Activated CD8-positive, alpha-beta memory T cell treated with anti-CD3 and anti-CD28 coated beads for 4 hours (primary cell): ENCODE measurements at places on chromosomes 1 and 21.

DNA sequence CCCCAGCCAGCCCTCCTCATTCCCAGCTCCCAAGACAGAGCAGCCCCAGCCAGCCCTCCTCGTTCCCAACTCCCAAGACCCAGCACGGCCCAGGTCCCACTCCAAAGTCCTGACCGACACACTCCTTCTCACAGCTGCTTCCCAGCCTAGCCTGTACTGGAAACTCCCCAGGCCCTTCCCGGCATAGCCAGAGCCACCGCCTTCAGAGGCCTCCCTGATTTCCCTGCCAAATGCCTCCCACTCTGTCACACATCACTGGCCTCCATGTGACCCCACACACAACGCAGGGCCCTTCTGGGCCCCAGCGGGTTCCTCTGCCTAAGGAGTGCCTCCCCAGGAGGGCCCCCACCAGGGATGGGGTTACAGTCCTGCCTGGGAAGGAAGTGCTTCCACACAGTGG is 2.8 kb downstream of the UBE2J2 start:
- DNase-seq = no peak

DNA sequence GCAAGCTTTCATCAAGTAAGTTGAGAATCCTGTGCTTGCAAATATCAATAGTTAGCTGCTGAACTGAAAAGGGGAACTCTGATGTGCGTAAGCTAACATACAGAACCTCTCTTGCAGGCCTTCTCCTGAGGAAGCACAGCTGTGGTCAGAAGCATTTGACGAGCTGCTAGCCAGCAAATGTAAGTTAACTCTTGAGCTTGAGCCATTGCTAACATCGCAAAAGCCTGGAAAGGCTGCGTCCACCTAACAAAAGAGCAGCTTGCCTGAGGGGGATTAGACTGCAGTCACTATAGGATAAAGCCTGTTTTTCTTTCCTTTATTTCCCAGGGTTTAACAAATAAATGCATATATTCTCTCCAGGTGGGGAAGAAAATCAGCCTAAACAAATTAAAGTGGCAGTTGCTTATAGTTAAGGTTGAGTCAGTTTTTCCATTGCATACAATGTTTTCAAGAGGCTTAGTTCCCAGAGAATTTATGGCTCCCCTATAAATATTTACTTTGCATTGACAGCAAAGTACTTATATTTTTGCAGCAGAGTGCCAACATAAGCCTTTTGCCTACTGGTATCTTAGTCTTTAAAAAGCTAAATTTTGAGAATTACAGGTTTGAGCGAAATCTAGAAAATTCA is 1.5 kb downstream of the RGS2 start:
- no peak for DNase-seq

DNA sequence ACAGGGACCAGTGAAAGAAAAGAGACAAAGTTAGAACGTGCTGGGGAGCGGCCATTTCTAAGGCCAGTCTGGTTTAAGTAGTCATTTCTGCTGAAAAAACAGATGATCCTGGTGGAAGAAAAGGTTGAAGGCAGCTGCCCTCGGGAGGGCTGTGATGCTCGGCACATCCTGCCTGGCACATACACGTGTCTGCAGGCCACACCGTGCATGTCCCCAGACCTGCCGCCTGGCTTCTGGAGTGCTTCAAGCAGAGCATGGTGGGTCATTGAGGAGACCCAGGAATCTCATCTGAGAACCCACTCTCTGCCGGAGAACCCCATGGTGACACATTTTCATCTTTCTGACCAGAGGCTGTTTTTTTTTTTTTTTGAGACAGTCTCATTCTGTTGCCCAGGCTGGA is 32.4 kb downstream of the IFNAR1 start:
- no peak for DNase-seq

- DNase-seq = no peak
These were observed 133.0 kb downstream of the PTPN14 start for GRCh38 chr1:214418391-214418790.

GRCh38 chr1:37372302-37372701 is 102.1 kb upstream of the ZC3H12A start:
- DNase-seq = no peak

DNA sequence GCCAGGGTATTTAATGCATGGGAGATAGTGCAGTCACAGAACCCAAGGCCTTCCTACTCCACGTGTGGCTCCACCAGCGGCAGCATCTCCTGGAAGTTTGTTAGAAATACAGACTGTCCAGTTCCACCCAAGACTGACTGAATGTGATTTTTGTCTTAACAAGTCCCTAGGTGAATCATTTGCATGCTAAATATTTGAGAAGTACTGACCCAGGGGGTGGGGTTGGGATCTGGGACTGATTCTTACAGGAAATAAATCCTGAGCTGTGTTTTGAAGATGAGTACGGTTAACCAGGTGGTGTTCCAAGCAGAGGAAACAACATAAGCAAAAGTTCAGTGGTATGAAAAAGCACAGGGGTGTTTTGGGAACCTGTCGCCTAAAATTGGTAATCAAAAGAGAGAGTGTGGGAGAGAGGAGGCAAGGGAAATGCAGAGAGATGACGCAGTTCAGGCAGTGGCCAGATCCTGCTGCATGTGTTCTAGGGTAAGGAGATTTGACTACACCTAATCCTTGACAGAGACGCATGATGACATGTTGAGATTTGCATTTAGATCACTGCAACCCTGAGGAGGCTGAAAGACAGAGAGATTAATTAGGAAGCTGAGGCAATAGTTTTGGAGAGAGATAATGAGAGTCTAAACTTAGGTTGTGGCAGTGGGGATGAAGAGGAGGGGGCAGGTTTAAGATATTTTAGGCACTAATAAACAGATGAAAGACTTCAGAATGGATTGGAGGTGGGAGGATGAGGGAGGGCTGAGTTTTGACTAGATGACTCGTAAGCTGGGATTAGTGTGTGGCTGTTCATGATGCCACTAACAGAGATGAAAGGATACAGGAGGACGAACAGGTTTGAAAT is 3.7 kb upstream of the ZNF326 start:
- no peak for DNase-seq

DNA sequence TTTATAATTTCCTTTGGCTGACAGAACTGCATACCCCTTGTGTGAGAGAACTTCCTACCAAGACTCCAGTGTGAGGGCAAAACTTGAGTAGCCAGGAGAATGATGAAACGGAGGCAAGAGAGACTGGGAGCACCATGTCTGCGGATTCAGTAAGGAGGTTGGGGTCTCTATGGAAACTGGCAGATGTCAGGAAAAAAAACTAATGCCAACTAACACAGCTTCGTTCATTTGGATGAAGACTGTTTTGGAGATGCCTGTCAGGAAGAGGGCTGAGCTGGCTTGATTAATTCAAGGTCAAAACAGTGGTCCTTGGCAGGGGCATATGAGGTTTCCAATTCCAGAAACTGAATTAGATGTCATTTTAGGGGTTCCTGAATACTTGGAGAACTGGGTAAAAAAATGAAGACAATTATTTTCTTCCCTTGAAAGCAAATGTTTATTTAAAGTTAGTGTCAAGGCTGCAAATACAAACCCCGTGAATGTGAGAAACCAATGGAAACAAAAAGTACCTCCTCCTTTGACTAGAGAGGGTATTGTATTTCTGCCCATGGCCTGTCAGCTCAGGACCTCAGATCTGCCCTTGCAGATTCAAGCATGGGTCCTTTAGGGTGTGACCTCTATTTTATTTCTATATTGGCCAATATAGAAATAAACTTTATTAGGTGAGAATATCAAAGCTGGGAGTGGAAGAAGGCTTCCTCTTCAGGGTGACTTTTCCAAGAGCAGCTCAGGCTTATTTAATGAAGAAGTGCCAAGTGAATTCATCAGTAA is 110.5 kb downstream of the MAST2 start:
- DNase-seq = no peak

DNA sequence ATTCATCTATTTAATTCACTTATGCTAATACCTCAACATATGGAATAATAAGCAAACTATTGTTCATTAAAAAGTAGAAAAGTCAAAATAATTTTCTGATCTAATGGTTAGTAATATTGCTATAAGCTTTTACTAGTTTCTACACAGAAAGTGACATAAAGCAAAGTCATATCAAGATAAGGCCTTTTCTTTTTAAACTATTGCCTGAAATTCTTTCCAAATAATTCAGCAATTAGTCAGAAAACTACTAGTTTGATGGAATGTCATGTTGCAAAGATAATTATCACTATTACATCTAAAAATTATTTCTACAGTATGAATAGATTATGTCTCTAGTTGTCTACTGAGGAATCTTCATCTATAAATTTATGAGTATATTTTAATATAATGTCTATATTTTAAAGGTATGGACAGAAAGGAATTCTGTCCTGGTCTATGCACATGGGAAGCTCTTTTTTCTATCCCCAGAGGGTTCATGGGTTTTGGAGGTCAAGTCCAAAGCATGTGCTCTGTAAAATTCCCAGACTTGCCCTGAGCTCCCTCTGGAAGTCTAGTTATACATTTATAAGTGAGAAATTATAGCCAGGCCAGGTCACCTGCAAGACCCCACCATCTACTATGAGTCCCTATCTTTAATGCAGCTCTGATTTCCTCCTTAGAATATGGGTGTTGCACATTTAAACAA is 84.6 kb upstream of the DPYD start:
- no peak for DNase-seq

DNA sequence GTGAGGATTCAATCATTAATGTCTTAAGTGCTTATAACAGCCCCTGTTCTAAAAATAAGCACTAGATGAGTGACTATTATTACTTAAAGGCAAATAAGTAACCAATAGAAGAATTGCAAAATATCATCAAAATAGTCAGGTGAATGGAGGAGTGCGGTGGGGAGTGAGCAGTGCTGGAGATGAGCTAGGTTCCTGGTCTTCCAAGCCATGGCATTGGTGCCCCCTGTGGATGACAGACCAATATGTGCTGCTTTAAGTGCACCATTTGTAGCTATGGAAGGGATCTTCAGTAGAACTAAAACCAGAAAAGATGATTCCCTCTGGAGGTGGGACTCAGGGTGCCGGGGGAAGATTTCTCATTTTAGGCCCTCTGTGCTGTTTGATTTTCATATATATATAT is 46.1 kb upstream of the SLC30A1 start:
- DNase-seq = no peak

DNA sequence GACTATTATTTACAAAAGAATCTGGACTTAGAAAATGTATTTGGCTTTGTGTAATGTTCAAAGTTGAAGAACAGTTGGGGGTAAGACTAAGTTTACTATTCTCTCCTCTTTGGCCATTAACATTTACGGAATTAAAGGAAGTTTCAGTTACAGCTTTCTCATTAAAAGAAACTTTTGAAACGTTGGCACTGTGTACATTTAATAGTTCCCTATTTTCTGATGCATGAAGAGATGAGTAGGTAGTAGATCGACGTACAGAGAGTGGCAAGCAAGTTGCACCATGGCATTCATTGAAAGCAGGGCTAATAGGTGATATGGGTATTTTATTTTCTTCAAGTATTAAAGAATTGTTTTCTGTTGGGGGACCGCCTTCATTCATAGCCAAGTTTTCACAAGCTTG is 3.2 kb downstream of the ASPM start:
- no peak for DNase-seq

DNA sequence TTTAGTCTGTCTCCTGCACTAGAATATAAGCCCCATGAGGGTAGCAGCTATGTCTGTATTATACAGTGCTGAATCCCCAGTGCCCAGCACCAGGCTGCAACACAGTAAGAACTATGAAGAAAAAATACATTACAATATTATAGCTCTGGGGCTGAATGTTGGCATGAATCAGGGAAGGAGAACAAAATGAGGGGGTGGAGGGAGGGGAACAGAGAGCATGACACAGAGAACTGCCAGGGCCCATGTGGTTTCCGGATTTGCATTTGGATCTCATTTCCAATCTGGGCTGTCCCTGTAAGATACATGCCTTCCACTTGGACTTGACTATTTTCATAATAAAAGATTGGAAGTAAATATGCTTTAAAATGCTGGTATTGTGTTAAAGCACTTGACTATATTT is 35.8 kb downstream of the C1orf198 start:
- DNase-seq = no peak

- DNase-seq = peak; percentile 57
These were observed 64.6 kb downstream of the SIK1 start for GRCh38 chr21:43362321-43362791.

DNA sequence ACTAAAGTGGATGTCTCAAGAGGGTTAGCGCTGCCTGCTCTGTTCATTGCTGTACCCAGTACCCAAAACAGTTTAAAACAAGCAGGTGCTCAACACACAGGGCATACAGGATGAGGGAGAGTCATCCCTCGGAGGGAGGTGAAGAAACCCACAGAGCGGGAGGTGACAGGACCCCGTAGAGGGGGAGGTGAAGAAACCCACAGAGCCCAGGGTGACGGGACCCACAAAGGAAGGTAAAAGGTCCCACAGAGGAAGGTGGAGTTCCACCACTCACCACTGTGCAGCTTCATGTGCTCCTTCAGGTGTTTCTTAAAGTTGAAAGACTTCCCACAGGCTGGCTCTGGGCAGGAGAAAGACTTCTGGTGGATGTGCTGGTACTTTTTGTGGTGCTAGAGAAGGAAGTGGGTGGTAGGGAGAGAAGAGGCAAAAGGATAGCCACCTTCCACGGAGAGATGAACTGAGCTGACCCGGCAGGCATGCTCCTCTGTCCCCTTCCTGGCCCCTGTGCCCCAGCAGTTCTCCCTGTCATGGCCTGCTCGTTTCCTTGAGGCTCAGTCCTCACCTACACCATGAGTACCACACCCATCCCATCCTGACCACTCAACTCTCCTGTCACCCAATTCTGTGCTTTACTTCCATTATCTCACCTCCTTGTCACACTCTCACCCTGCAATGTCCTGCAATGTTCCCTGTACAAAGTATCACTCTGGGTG is 5.1 kb downstream of the ZNF692 start:
- DNase-seq = no peak

GRCh38 chr1:100786870-100787269 is 67.3 kb downstream of the VCAM1 start:
- DNase-seq = no peak

DNA sequence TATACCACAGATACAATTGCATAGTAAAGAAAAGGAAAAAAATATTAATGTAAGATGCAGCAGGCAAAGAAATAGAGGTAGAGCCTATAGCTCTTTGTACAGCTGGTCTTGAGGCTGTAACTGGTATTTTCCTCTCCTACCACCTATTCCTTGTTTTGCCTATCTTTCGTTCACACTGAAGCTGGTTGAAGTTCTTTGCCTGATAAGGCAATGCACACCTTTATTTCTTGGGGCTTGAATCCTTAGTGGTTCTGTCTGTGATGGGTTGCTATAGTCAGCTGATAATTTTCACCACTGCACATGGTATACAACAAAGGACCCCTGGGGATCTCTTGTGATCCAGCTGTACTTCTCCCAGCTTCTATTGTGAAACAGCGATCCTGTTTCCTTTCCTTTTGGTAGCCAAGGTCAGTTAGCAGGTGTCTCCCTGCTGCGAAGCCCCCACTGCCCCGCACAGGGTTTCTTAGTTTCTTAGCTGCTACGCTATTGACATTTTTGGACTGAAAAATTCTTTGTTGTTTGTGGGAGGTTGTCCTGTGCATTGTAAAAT is 9.9 kb upstream of the TSNAX start:
- DNase-seq = no peak
